ENCODE measurements at places on chromosomes 7 and 10.
A peak's percentile ranks its signal among the peaks of the same experiment; 100 is the strongest.

- no peak for DNase-seq
Observed at GRCh38 chr7:20211376-20211775, 5.8 kb downstream of the MACC1 start.

DNA sequence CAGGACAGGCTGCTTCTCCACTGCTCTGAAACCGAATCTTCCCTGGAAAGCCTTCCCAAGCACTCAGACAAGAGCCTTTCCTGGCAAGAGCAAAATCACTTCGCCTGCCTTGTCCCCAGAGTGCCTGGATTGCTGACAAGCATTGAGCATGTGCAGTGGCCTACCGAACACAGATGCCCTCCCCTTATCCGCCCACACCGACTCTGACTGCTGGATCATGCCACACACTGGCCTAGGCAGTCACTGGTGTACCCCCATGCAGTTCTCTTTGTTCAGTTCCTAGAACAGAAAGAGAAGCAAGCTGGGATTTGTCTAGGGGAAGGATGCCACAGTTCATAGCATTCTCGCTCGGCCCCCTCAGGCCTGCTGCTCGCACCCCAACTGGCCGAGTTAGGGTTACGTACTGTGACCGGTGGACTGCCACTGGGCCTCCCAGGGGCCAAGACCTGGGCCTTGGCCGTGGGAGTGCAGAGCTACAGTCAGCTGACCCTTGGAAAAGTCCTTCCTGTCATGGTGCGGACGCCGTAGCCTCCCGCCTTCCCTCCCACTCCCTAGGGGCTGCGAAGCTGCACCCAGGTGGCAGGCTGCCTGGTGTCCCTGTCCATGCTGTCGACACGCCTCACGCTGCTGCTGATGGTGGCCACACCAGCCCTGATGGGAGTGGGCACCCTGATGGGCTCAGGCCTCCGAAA lies 6.9 kb downstream of the ABCB8 start:
- DNase-seq = no peak

DNA sequence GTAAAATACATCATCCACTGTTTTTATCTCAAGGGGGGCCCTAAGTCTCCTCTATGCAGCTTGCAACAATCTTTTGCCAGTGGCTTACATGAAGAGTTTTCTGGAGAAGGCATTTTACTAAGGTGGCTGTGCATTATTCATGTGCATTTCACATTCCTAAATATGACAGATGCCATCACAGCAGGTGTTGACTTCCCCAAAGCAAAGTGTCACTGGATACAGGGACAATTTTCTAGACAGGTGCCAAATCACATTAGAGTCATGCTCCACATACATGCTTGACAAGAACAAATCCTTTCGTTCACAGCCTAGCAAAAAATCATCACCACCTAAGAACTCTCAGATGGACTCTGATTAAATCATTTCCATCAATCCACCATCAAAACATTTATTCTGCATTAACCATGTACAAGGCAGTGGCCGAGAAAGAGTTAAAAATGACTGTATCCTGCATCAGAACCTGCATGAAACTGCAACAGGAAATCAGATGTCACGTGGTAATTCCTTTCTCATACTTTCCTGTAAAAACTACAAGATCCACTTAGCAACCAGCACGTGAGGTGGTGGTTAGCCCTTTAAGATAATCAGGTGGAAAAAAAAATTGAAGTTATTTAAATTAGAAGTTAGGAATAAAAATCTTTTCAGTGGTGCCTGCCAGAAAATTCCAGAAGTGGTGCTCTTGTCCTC lies 88.2 kb upstream of the AFAP1L2 start:
- no peak for DNase-seq

- no peak for DNase-seq
Observed at GRCh38 chr7:760006-760405, 32.9 kb upstream of the PRKAR1B start.

GRCh38 chr10:101493782-101494281 lies 94.2 kb downstream of the POLL start:
- DNase-seq = no peak

DNA sequence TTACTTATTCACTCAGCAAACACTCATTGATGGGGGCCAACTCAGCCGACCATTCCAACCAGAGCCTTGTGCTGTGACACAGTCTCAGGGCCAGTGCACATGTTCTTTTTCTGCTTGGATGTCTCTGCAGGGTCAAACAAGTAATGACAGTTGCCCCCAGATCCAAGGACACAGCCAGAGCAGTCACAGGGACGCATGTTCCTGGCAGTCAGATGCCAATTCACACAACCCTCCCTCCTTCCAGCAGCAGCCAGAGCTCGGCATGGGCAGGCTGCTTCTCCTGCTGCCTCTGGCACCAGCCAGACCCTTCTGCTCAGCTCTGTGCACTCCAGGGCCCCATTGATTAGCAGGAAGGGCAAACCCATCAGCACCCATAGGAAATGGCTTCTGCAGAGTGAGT lies 20.3 kb downstream of the DRGX start:
- DNase-seq = no peak

DNA sequence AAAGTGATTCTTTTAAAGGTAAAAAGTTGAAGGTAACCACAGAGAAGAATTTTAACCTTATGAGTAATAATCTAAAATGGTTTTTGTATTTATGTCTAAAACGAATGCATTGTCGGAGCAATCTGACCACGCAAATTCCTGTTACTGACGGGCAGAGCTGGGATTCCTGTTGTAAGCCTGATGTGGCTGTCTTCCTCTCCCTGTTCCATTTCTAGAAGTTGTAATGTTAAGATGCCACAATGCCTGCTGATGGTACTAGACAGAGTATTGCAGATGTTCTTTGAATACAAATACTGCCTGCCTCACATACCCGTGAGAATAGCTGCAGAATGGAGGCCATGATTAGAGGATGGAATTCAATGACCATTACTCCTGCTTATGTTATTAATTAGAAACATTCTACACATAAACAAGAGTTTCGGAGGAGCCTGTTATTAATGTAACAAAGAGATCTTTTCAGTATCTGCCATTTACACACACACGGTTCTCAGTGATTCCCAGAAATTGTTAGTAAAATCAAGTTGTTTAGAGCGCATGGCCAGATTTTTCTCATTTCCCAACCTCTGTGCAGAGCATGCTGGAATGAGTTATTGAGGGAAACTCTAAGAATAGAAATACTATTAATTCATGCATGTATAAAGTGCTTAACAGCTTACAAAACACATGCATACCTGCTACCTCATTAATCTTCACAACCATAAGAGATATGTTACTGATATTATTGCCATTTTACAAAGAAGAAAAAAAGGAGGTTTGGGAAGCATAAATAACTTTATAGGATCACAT lies 196.8 kb downstream of the PTN start:
- no peak for DNase-seq

GRCh38 chr10:8912108-8912507 lies 857.6 kb downstream of the GATA3 start:
- DNase-seq = no peak

DNA sequence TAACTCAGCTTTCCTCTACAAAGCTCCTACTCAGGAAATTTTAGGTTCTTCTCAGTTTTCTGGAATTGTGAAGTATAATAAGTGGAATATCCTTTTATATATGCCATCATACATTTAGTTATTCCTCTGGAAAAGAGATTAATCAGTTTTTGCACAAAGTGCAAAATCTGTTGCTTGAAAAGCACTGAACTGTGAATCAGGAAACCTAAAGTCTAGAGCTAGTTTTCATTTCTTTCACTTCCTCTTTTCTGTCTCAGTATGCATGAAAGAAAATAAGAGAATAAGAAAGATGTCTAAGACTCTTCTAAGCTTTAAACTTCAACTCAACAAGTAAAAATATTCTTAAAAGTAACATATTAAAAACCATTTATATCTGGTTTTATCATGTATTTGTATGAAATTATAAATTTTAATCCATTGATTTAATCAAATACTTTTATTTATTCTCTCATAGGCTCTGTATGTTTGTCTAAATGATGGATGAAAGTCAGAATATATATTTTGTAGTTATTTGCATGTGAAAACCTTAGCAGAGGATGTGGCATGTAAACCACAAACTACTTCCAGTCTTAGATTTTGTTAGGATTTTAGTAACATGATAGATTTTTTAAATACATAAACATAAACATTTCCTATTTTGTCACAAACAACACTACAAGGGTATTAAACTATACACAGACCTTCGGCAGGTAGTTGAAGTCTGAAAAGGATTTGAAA lies 1073.0 kb downstream of the XPNPEP1 start:
- DNase-seq = no peak

DNA sequence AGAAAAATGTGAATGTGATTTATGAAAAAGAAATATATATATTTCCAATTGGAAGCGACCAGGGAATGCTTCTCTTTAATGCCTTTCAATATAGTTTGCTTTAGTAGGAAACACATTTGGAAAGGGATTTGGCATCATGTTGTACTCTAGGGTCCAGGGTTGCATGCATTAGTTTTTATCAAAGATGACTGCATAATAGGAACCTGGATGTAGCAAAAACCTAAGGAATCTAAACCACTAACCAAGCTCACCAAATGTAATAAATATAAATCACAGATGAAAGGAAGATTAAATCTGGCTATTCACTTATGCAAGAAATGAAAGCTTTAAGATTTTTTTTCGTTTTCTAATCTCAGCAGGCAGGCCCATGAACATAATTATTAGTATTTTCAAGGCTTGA lies 120.0 kb downstream of the ATXN7L1 start:
- no peak for DNase-seq

- no peak for DNase-seq
Observed at GRCh38 chr10:48437546-48437945, 131.1 kb downstream of the MAPK8 start.

DNA sequence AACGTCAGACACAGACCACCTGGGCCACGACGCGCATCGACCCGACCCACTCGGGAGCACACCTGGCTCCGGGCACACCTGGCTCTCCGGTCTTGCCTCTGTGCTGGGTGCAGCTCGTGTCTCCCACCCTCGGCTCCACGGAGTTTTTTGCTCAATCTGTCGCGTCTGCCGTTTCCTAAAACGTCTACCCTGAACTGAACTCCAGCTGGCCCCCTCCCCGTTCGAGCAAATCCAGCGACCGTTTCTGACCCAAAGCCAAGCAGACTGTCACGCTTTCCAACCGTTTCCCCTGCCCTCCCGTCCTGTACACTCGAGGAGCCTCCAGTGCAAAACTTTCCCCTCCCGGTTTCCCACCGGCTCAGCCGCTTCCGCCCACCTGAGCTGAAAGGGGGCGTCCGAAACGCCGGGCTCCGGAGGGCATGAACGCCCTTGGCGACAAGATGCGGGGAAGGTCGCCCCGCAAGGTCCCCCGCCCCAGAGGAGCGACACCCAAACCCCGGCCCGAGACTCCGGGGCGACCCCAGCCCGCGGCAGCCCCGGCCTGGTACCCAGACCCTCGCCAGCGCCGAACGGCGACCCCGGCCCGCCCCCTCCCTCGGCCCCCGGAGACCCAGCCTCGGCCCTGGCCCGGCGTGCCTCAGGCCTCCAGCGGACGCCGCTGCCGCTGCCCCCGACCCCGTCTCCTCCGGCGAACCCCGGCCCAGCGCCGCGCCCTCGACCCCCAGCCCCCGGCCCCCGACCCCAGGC lies 557 bp downstream of the CYTH3 start:
- DNase-seq = peak; percentile 13

All from ACHN (cell line).